LHCN-M2 (cell line): ENCODE measurements at places on chromosomes 5 and 9.

DNA sequence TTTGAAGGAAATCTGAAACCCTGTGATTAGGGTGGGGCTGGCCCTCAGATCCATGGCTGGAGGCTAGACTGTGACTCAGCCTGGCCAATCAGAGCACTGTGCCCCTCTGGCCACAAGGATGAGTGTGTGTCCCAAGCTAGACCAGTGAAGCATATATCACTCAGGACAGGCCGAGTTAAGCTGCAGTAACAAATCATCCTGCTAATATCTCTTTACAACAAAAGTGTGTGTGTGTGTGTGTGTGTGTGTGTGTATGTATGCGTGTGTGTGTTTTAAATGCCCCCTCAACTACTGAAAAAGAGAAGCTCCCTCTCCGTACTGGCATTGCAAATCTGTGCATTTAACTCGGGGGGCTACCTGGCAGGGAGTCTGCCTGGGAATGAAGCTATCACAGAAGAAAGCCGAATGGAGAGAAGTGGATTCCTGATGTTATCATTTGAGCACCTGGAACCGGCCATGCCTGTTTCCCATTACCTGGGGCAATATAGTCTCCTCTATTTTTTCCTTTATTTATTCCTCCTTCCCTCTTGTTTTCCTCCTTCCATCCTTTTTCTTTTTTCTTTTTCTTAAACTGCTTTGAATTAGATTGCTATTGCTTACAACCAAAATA lies 25.6 kb downstream of the STC2 start:
- peak; percentile 82 for DNase-seq

DNA sequence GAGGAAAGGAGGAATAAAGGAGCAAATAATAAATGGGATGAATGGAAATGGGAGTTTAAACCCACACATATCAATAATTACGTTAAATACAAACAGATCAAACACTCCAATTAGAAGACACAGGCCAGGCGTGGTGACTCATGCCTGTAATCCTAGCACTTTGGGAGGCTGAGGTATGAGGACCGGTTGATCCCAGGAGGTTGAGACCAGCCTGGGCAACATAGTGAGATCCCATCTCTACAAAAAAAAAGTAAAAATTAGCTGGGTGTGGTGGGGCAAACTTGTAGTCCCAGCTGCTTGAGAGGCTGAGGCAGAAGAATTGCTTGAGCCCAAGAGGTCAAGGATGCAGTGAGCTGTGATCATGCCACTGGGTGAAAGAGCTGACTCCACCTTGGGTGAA lies 3.7 kb downstream of the BAAT start:
- no peak for DNase-seq

- DNase-seq: no peak
Measured at GRCh38 chr5:148924817-148925216, 98.4 kb downstream of the ADRB2 start.

DNA sequence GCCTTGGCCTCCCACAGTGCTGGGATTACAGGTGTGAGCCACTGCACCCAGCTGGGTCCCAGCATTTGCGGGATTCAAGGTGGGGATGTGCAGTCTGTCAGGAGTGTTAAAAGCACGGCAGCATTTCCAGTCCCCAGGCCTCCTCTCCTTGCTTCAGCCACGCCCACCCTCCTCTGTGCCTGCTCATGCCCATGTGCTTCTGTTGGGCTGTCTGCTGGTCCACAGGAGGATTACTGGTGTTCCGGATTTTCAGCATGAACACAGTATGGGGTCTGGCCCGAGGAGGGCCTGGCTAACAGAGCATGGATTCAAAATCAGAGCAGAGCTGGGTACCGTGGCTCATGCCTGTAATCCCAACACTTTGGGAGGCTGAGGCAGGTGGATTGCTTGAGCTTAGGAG lies 5.5 kb downstream of the ARRDC1 start:
- DNase-seq: no peak

DNA sequence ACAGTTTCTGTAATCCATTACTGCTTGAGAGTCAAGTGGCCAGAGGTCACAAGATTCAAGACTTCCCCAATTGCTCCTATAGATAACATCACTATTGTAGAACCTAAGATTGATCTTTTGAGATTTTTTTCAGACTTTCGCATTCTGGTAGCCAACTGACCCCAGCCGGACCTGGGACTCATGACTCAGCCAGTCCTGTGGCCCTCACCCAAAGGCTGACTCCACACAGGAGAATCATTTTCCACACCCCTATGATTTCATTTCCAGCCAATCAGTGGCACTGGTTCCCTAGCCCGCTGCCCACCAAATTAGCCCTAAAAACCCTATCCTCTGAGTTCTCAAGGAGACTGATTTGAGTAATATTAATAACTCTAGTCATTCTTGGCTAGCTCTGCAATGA lies 36.2 kb downstream of the TARS1 start:
- DNase-seq: no peak

DNA sequence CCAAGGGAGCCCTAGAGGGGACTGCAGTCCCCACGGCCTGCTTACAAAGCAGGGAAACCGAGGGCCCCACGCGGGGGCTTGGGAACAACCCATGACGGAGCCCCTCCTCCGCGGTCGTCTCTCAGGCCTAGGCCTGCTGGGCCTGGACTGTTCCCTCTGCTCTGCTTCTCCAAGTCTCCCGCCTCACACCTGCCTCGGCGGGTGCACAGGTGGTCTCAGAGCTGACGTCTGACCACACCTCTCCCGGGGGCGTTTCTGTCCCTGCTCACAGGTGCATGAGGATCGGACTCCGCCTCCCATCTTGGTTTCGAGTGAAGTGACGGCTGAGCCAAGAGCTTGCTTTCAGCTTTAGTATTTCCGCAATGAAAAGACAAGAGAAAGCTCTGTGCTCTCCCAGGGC lies 72.1 kb downstream of the MRPL36 start:
- DNase-seq: no peak

GRCh38 chr9:100170556-100170955 lies 71.5 kb downstream of the INVS start:
- peak; percentile 55 for DNase-seq

- peak; percentile 87 for DNase-seq
Measured at GRCh38 chr5:157464519-157465171, 4.6 kb downstream of the NIPAL4 start.

- no peak for DNase-seq
Measured at GRCh38 chr5:147918101-147918685, 11.9 kb upstream of the C5orf46 start.

GRCh38 chr5:21680196-21680595 lies 1172.9 kb downstream of the CDH12 start:
- peak; percentile 0 for DNase-seq

- DNase-seq: peak; percentile 45
Measured at GRCh38 chr9:75467142-75467541, 378.8 kb downstream of the OSTF1 start.

DNA sequence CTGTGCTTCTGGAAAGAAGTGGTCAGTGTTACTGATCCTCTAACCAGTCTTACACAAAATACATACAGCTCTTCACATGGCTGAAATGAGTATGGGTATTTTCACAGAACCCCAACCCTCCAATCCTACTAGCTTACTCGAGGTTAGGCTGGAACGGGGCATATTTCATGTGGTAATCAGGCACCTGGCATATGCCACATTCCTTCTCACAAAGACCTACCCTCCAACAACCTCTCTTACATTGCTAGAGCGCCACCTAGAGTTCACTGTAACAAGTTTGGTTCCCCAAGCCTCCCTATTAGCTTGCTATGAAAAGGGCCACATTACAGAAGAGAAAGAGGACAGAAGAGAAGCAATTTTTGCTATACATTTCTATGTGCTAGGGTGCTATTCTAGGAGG lies 597.3 kb downstream of the PRELID2 start:
- DNase-seq: peak; percentile 65

DNA sequence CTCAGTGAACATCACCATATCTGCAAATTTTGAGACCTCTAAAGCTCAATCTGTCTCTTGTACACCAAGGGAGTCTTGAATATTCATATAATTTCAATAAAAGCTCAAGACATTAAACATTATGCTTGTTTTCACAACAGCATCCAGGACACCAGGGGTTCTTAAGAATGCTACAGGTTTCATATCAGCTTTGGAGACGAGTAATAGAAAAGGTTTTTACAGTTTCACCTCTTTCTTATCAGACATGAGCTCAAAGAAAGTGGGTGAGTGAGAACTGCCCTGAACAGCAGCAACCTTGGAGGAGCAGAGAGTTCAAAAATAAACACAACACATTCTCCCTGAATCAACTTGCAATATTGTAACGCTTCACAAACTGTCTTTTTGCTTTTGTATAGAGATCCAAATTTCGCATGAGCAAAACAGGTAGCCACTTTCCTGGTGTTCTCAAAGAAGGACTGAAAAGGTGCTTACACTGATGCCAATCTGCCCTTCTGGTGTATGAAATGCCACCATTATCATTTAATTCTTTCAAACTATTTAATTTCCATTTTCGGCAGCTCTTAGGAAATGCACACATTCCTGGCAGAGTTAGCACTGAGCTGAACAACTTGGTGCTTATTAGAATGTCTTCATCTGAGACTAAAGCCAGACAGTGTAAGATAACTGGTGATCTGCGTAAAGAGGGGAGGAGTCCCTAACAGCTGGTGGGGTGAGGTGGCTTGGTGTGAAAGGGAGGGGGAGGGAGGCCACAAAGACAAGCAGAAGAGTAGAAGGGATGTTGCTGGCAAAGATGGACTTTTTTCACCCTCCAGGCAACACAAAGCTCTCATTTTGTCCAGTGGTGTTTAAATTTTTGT lies 535.3 kb downstream of the PDE4D start:
- peak; percentile 35 for DNase-seq

GRCh38 chr5:152218694-152219093 lies 186.4 kb downstream of the NMUR2 start:
- DNase-seq: no peak

GRCh38 chr5:139207297-139208000 lies 9.3 kb upstream of the SIL1 start:
- DNase-seq: no peak

- no peak for DNase-seq
Measured at GRCh38 chr5:55681301-55681700, 30.8 kb downstream of the SLC38A9 start.

DNA sequence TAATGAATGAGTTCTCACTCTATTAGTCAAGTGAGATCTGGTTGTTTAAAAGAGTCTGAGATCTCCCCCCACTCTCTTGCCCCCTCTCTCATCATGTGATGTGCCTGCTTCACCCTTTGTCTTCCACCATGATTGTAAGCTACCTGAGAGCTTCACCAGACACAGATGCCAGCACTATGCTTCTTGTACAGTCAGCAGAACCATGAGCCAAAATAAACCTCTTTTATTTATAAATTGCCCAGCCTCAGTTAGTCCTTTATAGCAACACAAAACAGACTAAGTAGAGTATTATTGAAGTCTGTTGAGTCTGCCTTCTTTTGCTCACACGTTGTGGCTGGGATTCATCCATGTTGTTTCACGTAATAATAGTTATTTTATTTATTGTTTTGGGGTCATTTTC lies 14.3 kb downstream of the CYSTM1 start:
- no peak for DNase-seq

DNA sequence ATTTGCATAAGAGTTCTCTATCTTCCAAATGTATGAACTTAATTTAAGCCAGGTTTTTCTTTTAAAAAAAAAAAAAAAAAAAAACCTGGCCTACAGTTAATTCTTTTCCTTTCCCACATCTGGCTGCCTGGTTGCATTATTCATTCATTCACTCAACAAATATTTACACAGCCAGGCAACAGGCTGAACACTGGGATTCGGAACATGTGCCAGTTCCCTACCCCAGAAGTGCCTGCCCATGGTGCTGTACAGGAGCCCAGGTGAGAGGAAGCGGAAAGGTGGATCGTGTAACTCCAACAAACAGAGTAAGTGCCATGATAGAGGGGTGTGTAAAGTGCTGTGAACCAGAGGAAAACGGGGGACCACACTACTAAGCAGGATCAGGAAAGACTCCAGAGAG lies 93.6 kb downstream of the CDK5RAP2 start:
- no peak for DNase-seq

DNA sequence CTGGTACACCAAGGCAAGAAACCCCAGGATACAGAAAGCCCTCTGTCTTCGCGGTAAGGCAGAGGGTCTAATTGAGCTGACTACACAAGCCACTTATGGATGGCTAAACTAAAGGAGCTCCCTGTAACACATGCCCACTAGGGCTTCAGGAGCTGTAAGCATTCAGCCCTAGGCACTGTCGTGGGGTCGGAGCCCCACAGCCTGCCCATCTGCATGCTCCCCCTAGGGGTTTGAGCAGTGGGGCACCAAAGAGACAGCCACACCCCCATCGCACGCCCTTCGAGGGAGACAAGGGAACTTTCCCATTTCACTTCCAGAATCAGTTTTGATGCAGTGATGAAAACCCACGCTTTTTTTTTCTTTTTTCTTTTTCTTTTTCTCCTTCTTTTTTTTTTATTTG lies 11.0 kb upstream of the MTMR12 start:
- DNase-seq: no peak

DNA sequence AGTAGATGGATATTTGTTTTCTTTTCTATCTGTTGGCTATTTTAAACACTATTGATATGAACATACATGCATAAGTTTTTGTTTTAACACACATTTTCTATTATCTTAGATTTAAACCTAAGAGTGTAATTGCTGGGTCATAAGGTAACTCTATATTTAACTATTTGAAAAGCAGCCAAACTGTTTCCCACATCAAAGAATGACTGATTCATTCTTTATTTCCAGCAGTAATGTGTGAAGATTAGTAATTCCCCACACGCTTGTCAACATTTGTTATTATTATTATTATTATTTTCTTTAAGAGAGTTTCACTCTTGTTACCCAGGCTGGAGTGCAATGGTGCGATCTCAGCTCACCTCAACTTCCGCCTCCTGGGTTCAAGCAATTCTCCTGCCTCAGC lies 1495.8 kb downstream of the EFNA5 start:
- no peak for DNase-seq

- no peak for DNase-seq
Measured at GRCh38 chr5:56025151-56025885, 30.6 kb upstream of the IL6ST start.

DNA sequence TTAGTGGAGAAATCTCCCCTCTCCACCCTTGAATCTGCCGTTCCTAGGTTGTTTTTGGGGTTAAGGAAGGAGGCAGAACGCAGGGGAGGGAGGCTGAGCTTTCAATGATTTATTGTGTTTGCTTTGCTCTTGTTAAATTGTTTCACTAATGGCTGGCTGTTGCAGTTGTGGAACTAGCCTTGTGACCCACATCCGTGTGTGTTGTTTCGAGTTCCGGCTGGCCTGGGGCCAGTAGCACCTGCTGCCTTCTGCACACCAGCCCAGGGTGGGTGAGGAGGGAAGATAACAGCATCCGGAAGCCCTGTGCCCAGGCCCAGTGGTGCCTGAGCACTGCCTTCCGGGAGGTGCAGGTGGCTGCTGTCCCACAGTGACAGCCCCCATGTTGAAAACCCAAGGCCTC lies 3.6 kb downstream of the ERGIC1 start:
- DNase-seq: no peak

GRCh38 chr5:176528301-176528700 lies 8.9 kb downstream of the RNF44 start:
- DNase-seq: no peak

GRCh38 chr9:118609355-118610044 lies 759.7 kb downstream of the BRINP1 start:
- DNase-seq: peak; percentile 89

GRCh38 chr5:174527916-174528540 lies 196.4 kb upstream of the MSX2 start:
- no peak for DNase-seq
